ENCODE measurements at places on chromosomes 1 and 21.

DNA sequence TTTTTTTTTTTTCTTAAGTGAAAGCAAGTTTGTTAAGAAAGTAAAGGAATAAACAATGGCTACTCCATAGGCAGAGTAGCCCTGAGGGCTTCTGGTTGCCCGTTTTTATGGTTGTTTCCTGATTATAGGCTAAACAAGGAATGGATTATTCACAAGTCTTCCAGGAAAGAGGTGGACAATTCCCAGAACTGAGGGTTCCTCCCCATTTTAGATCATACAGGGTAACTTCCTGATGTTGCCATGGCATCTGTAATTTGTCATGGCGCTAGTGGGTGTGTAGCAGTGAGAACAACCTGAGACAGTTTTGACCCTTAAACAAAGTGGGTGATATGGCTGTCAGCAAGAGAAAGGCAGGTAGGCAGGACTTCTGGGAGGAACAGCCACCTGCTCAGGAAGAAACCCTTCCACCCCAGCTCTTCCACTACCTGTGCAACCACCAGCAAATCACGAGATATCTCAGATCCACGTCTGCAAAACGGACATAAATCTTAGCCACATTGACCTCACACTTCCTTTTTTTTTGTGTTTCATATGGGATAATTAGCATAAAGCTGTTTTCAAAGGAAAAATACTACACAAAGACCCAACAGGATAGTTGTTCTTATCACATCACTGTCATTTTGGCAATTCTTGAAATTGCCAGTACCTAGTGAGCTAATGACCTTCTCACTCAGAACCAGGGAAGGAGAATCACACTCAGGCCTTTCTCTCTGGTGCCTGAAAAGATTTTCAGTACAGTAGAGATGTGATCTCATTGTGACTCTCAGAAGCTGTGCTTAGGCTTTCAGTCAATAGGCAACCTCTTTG lies 34.8 kb upstream of the DUSP10 start:
- no peak for DNase-seq

- DNase-seq: no peak
Observed at GRCh38 chr1:22291494-22291893, 148.6 kb upstream of the WNT4 start.

- DNase-seq: no peak
Observed at GRCh38 chr1:236502579-236502971, 21.2 kb upstream of the LGALS8 start.

DNA sequence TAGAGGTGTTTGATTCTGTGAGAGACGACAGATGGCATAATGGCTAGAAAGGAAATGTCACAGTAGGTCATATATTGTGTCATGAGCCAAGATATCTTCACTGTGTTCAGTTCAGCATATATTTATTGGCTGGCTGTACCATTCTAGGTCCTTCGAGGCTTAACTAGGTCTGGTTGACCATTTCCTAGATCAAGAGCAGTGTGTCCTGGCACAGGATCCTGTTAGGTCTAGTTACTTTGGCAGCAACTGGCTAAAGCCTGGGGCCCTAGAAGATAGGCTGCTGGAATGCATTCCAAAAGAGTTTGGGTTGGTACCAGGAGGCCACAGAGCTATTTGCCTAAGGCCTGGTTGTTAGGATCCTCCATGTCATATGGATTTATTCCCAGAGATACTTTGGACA lies 20.9 kb downstream of the ZBTB40 start:
- DNase-seq: no peak

- DNase-seq: no peak
Observed at GRCh38 chr1:84700070-84700469, 9.8 kb upstream of the SSX2IP start.

DNA sequence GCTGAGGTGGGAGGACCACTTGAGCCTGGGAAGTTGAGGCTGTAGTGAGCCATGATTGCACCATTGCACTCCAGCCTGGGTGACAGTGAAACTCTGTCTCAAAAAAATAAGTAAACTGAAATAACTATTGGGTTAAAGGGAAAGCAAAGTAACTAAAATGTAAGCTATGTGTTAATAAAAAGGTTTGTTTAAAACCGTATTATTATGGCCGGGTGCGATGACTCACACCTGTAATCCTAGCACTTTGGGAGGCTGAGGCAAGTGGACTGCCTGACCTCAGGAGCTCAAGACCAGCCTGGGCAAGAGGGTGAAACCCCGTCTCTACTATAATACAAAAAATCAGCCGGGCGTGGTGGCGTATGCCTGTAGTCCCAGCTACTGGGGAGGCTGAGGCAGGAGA lies 27.0 kb downstream of the NVL start:
- DNase-seq: no peak

DNA sequence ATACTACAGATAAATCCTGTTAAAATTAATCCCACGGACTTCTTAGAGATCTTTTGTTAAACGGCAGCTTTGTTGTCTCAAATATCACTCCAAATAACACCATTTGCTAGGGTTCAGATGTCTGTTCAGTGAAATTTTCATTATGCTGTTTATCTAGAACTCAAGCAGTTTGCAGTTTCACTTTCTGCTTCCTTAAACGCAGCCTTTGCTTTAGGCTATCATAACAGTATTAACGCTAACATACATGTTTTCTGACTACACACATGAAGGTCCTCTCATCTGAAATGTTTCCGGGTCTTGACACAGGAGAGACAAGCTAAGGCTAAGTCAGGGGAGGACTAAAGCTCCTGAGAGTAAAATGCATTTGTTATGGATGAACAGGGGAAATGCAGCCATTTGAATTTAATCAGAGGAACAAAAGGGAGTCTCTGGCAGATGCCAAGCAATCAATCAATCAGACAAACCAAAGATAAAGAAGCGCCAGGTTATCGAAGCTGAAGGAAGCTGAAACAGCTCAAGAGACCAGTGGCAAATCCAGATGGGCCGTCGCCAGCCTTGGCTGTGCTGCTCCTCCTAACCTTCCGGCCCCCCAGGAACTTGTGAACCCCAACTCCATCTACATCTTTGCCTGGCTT lies 16.9 kb downstream of the CCSAP start:
- DNase-seq: no peak

- no peak for DNase-seq
Observed at GRCh38 chr1:62852253-62852652, 68.3 kb downstream of the ATG4C start.

DNA sequence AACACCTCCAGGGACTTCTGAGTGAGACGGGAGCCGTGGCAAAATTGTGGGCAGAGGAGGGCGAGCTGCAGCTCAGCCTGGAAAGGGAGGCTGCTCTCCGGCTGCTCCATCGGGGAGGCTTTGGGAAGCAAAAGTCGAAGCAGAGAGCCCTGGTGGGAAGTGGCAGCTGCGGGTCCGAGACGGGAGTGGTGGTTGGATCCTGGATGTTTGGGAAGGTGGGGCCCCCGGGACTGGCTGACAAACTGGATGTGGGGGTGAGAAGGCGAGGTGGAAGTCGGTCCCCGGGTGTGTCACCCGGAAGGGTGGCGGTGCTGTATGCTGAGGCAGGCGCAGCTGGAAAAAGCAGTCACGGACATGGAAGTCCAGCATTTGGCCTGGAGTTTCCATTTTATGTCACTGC lies 52.1 kb downstream of the KCNAB2 start:
- DNase-seq: peak; percentile 2

DNA sequence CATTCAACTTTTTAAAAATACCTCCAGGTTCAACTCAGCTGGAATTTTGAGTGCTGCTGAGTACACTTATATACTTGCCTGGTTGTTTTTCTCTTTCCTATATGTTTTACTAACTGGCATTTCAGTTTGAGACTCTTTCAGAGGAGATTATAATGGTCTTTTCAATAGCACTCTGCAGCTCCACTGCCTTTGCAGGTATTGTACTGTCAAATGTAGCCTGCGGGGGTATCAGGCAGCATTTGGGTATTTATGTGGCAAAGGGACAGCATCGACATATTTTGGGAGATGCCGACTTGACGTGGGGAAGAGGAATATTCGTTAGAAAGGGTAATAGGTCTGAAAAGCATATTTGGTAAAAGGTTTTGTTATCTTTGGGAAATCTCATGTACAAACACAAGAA lies 11.1 kb upstream of the TGFBR3 start:
- DNase-seq: no peak

GRCh38 chr1:163842571-163842970 lies 520.8 kb downstream of the NUF2 start:
- no peak for DNase-seq

GRCh38 chr21:45487891-45488600 lies 54.2 kb downstream of the SLC19A1 start:
- DNase-seq: no peak

GRCh38 chr21:44350773-44351481 lies 2.5 kb upstream of the TRPM2 start:
- no peak for DNase-seq

- no peak for DNase-seq
Observed at GRCh38 chr1:89171067-89171438, 4.8 kb downstream of the GBP7 start.

DNA sequence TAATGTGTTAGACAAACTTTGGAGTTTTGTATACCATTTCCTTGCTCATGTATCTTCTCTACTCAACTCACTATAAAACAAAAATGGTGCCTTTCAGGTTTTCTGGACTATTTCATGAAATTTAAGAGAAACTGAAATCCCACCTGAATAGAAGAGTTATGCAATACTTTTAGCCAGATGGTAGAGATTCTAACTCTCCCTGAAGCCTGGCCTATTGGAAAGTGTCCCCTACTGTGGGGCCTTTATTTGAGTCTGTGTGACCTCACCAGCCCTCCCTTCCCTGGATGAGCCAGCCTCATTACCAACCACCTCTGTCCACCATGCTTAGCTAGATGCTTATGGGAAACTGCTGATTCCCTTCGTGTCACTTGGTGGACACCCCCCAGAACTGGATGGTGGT lies 35.5 kb downstream of the TBX19 start:
- DNase-seq: no peak

DNA sequence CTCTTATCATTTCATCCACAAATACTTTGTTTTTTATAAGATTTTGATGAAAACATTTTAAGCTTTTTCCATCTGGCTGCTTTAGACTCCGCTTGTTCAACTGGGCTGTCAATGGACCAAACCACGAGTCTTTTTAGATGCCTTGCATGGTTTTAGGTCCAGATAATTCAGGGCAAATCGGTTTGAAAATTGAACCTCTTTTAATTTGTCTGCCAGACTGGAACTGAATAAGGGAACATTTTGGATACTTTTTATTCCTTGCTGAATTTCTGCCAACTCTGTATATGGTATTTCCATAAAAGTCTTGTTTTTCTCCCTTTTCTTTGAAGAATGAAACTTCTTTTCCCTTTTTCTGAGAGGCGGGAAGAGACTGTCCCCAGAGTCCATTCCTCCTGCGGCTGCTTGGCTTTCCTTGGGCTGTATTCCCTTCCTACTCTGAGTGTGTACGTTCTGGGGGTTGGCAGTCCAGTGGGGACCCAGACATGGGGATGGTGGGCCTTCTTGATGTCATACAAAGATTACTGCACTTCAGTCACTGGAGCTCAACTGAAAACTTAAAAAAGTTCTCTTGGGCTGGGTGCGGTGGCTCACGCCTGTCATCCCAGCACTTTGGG lies 46.5 kb upstream of the CNN3 start:
- DNase-seq: no peak

- DNase-seq: no peak
Observed at GRCh38 chr1:234478152-234478480, 863 bp downstream of the TARBP1 start.

GRCh38 chr1:9418851-9419250 lies 120.4 kb upstream of the SLC25A33 start:
- DNase-seq: no peak

- DNase-seq: no peak
Observed at GRCh38 chr1:213513006-213513405, 462.0 kb downstream of the RPS6KC1 start.

DNA sequence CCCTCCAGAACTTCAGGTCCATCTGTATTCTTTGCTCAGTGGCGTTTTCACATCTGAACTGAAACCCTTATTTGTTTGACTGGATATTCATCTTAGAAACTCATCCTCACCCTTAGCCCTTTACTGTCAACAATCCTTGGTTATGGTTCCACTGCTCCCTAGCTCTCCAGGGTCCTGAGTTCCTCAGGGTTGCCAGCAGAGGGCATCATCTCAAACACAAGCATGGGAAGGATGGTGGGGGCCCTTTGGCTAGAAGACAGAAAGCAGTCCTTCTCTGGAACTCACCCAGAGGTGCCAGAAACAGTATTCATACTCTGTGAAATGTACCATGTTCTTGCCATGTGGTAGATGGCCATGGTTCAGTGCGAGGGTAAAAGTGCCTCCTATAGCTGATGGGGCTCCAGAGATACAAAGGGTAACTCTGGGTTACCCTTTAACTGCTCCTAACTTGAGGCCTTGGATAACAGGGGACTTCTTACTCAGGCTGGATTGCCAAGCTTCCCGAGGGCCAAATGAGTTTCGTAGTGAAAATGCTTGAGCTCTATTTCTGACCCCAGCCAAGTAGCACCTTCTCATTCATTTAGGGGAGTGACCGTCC lies 11.3 kb downstream of the NCSTN start:
- peak; percentile 28 for DNase-seq

- peak; percentile 22 for DNase-seq
Observed at GRCh38 chr1:78483903-78484302, 6.9 kb upstream of the PTGFR start.

GRCh38 chr1:151130987-151131586 lies 15.3 kb downstream of the SEMA6C start:
- DNase-seq: peak; percentile 85

DNA sequence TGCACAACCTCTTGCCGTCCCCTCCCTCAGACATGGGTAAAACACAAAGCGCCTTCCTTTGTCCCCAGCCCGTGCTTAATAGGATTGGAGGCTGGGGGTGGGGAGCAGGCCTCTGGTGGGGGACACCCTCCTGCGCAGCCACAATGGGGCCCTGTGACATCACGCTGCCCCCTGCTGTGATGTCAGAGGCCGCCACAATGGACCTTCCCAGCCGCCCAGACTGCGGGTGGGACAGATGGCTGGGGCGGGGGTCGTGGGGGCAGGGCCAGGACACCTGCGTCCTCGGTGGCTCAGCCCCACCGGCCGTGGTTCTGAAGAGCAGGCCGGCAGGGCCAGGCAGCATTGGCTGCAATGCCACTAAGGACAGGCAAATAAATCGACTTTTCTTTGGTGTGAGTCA lies 39.9 kb downstream of the EPHA2 start:
- DNase-seq: peak; percentile 40

GRCh38 chr21:16241479-16241963 lies 511.7 kb downstream of the USP25 start:
- no peak for DNase-seq

DNA sequence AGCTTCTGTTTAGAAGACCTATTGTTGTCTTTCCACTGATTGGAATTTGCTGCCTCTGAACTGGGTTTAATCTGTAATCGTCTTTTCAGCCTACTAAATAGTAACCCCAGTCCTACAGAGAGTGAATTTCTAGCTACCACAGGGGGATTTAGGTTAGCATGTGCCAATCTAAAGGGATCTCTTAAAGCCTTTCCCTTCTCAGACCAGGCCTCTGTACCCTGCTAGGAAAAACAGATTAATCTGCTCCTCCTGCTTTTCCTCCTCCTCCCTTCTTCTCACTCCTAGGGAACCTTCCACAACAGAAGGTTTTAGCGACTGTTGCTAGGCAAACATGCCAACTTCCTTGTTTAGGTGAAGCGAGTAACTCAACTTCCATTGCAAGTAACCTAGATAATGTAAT lies 1.3 kb upstream of the RC3H1 start:
- DNase-seq: no peak
